ENCODE measurements at places on chromosomes 6 and 20.

- no peak overlapping the region for H3K27ac ChIP-seq
- no peaks in the 10 kb centered on the region for H3K36me3 ChIP-seq
- H3K27me3 ChIP-seq = no peaks in the 10 kb centered on the region
These were observed 100.3 kb downstream of the GMPR start for GRCh38 chr6:16338577-16339264.

GRCh38 chr6:132330759-132331158, 70.5 kb downstream of the MOXD1 start:
- DNase-seq = no peak
- H3K4me3 ChIP-seq = no peak overlapping the region
- no peaks in the 10 kb centered on the region for H3K4me1 ChIP-seq

GRCh38 chr6:32151863-32152768, at the start of gene PRRT1:
Gene PRRT1, minus strand, starts transcription at chr6:32151939. Its CDS starts 112 bp downstream, at chr6:32151827.
- peaks cover 14% of the 10 kb centered on the region for H3K4me1 ChIP-seq
- no peak for DNase-seq
- no peaks in the 10 kb centered on the region for H3K36me3 ChIP-seq
- H3K27me3 ChIP-seq = no peaks in the 10 kb centered on the region

DNA sequence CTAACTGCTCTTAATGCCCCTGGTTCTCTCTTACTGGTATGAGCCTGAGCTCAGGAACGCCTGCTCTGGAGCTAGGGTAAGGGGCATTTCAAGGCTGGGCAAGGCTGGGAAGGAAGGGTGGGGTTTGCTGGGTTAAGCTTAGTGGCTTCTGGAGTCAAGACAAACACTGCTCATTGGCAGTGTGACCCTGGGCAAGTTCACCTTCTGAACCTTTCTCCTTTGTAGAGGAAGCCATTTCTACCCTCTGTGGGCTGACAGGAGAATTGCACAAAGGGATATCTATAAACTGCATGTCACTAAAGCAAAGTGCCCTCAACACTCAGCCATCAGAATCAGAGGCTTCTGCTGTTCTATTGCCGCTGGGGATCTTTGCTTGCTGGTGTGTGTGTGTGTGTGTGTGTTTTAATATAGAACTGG, 20.3 kb upstream of the LRRN4 start:
- no peaks in the 10 kb centered on the region for H3K27me3 ChIP-seq
- no peaks in the 10 kb centered on the region for H3K36me3 ChIP-seq
- no peaks in the 10 kb centered on the region for H3K4me1 ChIP-seq
- DNase-seq = no peak

- no peak for DNase-seq
- no peak overlapping the region for H3K4me3 ChIP-seq
- H3K36me3 ChIP-seq = no peaks in the 10 kb centered on the region
- no peak overlapping the region for H3K27ac ChIP-seq
These were observed 471.3 kb downstream of the C6orf118 start for GRCh38 chr6:164838068-164838615.

DNA sequence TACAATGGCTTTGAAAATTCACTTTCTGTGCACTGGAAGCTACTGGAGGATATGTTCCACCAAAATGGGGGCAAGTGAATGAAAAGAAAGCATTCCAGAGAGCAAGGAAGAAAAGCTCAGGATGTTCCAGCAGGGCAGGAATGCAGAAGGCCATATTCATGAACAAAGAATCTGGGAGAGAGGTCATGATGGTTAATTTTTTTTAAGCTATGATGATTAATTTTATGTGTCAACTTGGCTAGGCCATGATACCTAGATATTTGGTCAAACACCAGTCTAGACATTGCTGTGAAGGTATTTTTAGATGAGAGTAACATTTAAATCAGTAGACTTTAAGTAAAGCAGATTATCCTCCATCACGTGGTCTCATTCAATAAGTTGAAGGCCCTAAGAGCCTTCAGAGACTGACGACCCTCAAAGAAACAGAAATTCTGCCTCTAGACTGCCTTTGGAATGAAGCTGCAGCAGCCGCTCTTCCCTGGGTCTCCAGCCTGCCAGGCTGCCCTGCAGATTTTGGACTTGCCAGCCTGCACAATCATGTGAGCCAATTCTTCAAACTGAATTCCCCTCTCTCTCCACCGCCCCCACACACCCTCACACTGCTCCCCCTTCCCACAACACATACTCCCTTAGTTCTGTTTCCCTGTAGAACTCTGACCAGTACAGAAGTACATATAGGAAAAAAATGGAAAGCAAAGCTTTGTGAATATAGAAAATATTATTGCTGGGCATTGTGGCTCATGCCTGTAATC, 20.1 kb upstream of the GCM1 start:
- no peaks in the 10 kb centered on the region for H3K36me3 ChIP-seq
- H3K4me3 ChIP-seq = no peak overlapping the region
- no peaks in the 10 kb centered on the region for H3K4me1 ChIP-seq
- H3K27me3 ChIP-seq = no peaks in the 10 kb centered on the region
- no peak overlapping the region for H3K27ac ChIP-seq
- no peak for DNase-seq

GRCh38 chr20:40467067-40467466, 222.0 kb downstream of the MAFB start:
- no peaks in the 10 kb centered on the region for H3K36me3 ChIP-seq
- peaks cover 4% of the 10 kb centered on the region for H3K4me1 ChIP-seq
- no peak overlapping the region for H3K4me3 ChIP-seq

- no peak overlapping the region for H3K27ac ChIP-seq
- H3K4me3 ChIP-seq = no peak overlapping the region
- no peaks in the 10 kb centered on the region for H3K27me3 ChIP-seq
These were observed 25.8 kb upstream of the ARMC2 start for GRCh38 chr6:108822401-108822800.

DNA sequence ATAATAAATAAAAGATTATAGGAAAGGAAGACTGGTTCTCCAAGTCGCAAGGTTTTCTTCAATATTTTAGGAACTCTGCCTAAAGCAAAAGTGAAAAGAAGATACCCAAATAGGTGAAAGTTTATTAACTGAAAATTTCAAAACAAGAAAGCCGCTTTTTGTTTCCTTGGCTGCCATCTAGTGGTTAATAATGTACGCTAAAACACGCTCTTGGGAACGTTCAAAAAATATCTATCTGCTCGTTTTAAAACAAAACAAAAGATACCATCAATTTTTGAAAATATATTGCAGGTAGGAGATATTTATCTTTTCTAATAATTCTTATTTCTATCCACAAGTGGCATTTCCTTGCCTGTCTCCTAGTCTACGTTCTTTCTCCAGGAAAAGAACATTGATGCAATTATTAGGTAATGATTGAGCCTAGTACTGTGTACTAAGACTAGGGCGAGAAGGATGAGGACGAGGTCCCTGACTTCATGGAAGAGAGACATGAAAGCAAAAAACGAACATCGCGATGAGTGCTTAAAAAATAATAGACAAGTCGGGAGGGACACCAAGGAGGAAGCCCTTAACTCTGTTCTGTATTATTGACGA, 97.2 kb downstream of the SPTLC3 start:
- DNase-seq = no peak
- no peaks in the 10 kb centered on the region for H3K4me1 ChIP-seq
- no peak overlapping the region for H3K4me3 ChIP-seq
- H3K27me3 ChIP-seq = no peaks in the 10 kb centered on the region
- no peaks in the 10 kb centered on the region for H3K36me3 ChIP-seq
- H3K27ac ChIP-seq = no peak overlapping the region

DNA sequence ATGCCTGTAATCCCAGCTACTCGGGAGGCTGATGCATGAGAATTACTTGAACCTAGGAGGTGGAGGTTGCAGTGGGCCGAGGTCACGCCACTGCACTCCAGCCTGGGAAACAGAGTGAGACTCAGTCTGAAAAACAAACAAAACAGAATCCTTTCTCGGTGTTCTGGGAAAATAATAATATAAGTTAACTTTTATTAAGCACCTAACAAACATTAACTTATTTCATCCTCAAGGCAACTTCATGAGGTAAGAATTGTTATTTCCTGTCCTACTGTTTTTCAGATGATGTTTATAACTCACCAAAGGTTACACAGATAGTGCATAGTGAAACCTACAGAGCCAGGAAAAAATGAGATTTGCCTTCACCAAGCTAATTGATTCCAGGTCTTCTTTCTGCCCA, 221.4 kb downstream of the PHACTR1 start:
- no peaks in the 10 kb centered on the region for H3K4me1 ChIP-seq
- no peak for DNase-seq

DNA sequence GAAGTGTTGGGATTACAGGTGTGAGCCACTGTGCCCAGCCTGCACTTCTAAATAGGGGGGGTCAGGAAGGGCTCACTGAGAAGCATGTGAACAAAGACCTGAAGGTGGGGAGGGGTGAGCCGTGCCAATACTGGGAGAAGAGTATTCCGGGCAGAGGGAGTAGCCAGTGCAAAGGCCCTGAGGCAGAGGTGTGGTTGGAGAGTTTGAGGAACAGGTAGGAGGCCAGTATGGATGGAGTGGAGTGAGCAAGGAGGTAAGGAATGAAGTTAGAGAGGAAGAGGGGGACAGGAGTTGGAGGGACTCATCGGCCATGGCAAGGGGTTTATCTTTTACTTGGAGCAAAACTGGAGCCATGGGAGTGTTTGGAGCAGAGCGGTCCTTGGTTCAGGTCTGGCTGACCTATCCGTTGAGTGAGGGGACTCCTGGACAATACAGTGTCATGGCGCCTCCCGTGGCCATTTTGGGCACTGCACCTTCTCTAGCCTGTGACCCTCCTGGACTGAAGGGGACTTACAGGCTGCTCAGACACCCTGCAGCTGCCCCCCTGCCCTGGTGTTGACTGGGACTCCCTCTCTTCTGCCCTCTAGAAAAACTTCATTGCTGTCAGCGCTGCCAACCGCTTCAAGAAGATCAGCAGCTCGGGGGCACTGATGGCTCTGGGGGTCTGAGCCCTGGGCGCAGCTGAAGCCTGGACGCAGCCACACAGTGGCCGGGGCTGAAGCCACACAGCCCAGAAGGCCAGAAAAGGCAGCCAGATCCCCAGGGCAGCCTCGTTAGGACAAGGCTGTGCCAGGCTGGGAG, 12.1 kb downstream of the FOXS1 start:
- no peak for DNase-seq
- no peaks in the 10 kb centered on the region for H3K36me3 ChIP-seq
- no peak overlapping the region for H3K27ac ChIP-seq
- H3K4me1 ChIP-seq = no peaks in the 10 kb centered on the region

- no peaks in the 10 kb centered on the region for H3K27me3 ChIP-seq
- no peak for DNase-seq
- no peaks in the 10 kb centered on the region for H3K36me3 ChIP-seq
- no peak overlapping the region for H3K4me3 ChIP-seq
- no peak overlapping the region for H3K27ac ChIP-seq
- H3K4me1 ChIP-seq = no peaks in the 10 kb centered on the region
These were observed 4.5 kb downstream of the CCN6 start for GRCh38 chr6:112058243-112059032.

GRCh38 chr20:44010162-44010704, 95.6 kb downstream of the TOX2 start:
- H3K27ac ChIP-seq = no peak overlapping the region
- no peak overlapping the region for H3K4me3 ChIP-seq
- H3K36me3 ChIP-seq = no peaks in the 10 kb centered on the region
- H3K4me1 ChIP-seq = peaks cover 3% of the 10 kb centered on the region
- no peak for DNase-seq
- no peaks in the 10 kb centered on the region for H3K27me3 ChIP-seq

DNA sequence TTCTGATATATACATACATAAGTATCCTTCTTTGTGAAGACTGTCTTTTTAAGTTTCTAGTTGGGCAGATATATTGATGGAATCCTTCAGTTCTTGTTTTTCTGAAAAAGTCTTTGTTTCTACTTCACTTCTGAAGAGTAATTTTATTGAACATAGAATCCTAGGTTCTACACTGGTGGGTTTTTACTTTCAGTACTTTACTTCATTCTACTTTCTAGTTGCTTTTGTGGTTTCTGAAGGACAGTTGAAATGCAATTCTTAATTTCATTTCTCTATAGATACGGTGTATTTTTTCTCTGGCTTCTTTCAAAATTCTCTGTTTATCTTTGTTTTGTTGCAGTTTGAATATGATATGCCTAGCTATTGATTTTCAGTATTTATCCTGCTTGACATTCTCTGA, 105.3 kb downstream of the HMGCLL1 start:
- no peak overlapping the region for H3K27ac ChIP-seq
- H3K27me3 ChIP-seq = no peaks in the 10 kb centered on the region
- H3K36me3 ChIP-seq = no peaks in the 10 kb centered on the region
- no peak for DNase-seq
- no peak overlapping the region for H3K4me3 ChIP-seq

- no peak within 1 kb of the TSS for H3K27ac ChIP-seq
- peak within 1 kb of the TSS; percentile 16 for H3K4me3 ChIP-seq
- H3K4me1 ChIP-seq = no peaks in the 10 kb centered on the region
- DNase-seq = no peak
These were observed at the start of gene RIMS4 for GRCh38 chr20:44810391-44811149. Gene RIMS4, minus strand, starts transcription at chr20:44810546. Its CDS starts 275 bp downstream, at chr20:44810271.

DNA sequence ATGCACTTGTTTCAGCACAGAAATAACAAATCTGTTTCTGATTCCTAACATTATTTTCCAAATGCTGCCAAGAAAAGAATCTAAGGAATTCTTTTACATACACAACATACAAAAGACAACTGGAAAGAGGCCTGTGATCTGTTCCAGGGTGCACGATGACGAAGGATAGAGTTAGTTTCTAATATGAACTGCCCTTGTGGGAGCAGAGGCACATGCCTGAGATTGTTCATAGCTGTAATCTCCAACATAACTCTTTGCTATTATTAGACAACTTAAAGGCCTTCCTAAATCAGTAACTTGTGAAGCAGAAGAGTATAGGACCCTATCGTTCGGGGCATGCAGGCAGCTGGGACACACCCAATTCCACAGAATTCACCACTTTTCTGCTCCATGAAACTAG, 41.2 kb upstream of the NHSL1 start:
- no peaks in the 10 kb centered on the region for H3K36me3 ChIP-seq
- no peak overlapping the region for H3K27ac ChIP-seq
- no peak for DNase-seq

DNA sequence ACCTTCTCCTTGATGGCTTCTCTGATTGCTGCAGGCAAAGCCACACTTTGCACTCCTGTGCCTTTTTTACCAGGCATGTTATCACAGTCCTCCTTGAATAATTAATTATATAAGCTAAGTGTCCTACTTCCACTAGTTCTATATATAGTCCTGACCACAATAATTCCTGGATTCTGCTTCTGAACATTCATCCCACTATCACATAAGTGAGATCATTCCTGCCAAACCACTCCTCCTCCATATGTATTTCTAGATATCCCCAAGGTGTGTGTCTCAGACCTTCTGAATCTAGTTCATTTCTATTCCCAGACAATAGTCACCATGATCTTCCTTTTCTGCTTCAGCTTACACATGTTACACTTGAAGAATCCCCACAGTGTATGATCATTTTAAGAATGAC, 1237.5 kb upstream of the MAP3K7 start:
- H3K27ac ChIP-seq = no peak overlapping the region
- no peaks in the 10 kb centered on the region for H3K4me1 ChIP-seq
- H3K27me3 ChIP-seq = no peaks in the 10 kb centered on the region
- no peak for DNase-seq
- no peaks in the 10 kb centered on the region for H3K36me3 ChIP-seq

DNA sequence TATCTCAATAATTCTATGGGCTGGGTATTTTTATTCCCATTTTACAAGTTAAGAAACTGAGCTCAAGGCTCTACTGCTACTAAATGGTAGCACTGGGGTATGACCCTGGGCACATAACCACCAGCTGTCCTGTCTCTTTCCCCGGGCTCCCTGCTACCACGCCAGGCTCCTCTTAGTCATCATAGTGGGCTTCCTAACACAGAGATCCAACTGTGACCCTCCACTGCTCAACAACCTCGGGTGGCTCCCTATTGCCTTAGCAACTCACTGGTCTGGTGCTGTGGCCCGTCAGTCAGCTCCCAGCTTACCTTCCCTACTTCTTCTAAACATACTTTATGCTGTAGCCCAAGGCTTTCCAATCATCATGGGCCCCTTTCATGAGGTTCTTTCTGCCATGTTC, 4.5 kb downstream of the KIAA1755 start:
- no peak overlapping the region for H3K4me3 ChIP-seq
- no peaks in the 10 kb centered on the region for H3K36me3 ChIP-seq
- no peaks in the 10 kb centered on the region for H3K27me3 ChIP-seq
- peak overlapping the region; percentile 40 for H3K27ac ChIP-seq

Measured in prostate gland (tissue), 2 donors.